ENCODE measurements at places on chromosomes 7 and 10.

- H3K36me3 ChIP-seq, result peaks cover 7% of the 10 kb centered on the region
- DNase-seq, result no peak
- H3K27ac ChIP-seq, result no peak overlapping the region
- no peak overlapping the region for H3K4me3 ChIP-seq
Observed at GRCh38 chr7:139743267-139743966, 34.4 kb downstream of the HIPK2 start.

GRCh38 chr10:42754155-42755027 lies 28.2 kb upstream of the BMS1 start:
- peak; percentile 68 for DNase-seq
- peaks cover 2% of the 10 kb centered on the region for H3K4me1 ChIP-seq
- no peak overlapping the region for H3K27ac ChIP-seq
- no peaks in the 10 kb centered on the region for H3K36me3 ChIP-seq
- peaks cover 66% of the 10 kb centered on the region for H3K27me3 ChIP-seq
- peak overlapping the region; percentile 81 for H3K4me3 ChIP-seq

DNA sequence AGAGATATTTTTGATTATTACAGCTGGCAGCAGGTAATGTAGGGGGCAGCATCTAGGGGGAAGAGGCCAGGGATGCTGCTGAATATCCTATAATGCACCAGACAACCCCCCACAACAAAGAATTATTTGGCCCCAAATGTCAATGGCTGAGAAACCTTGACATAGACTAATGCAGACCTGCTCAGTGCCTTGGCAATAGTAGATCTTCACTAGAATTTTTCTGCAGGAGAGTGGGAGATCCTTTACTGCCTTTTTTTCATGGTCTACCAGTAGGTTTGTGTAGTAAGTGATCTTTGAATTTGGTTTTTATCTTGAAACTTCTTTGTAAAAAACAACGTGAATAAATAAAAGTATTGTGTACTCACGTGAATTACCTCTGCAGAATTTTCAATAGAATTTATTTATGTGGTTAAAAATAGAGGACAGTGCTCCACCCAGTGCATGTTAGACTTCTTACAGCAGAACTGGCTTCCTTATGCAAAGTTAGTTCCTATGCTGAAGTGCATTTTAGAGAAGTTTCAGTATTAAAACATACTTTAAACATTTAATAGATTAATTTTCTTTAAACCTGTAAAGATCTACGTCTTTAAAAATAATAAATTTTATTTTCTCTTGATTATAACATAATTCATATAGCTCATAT lies 199.6 kb upstream of the HDAC9 start:
- peaks cover 5% of the 10 kb centered on the region for H3K27me3 ChIP-seq
- no peak overlapping the region for H3K27ac ChIP-seq
- H3K4me1 ChIP-seq, result no peaks in the 10 kb centered on the region

DNA sequence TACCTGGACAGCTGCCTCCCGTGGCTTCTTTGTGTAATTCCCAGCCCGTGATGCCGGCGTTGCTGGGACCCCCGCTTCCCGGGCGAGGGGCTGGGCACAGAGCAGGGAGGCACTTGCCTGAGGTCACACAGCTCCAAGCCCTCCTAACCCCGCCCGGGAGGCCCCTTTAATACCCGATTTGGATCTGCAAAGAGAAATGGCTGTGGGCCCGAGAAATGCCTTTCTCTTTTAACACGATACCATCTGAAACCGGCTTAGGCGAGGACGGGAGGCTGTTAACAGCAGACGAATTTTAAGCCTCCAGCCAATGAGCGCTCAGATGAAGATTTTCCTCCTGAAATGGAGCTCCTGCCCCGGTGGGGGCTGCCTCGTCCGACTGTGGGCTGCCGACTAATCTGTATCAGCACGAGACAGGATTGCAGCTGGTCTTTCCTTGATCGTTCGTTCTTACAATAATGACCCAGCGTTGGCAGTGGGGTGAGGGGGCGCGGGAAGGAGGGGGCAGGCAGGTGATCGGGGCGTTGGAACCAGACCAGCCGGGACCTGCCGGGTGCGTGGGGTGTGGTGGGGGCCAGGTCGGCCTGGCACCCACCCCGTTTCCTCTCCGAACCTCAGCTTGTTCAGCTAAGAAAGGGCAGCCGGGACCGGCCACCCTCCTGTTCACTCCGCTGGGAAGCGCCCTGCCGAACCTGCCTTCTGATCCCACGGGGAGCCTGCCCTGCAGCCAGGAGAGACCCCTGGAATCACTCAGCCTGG lies 36.2 kb upstream of the FOXL3 start:
- no peak overlapping the region for H3K4me3 ChIP-seq
- H3K36me3 ChIP-seq, result no peaks in the 10 kb centered on the region
- no peaks in the 10 kb centered on the region for H3K4me1 ChIP-seq
